HS-27A (cell line): ENCODE measurements at places on chromosomes 1 and 21.

DNA sequence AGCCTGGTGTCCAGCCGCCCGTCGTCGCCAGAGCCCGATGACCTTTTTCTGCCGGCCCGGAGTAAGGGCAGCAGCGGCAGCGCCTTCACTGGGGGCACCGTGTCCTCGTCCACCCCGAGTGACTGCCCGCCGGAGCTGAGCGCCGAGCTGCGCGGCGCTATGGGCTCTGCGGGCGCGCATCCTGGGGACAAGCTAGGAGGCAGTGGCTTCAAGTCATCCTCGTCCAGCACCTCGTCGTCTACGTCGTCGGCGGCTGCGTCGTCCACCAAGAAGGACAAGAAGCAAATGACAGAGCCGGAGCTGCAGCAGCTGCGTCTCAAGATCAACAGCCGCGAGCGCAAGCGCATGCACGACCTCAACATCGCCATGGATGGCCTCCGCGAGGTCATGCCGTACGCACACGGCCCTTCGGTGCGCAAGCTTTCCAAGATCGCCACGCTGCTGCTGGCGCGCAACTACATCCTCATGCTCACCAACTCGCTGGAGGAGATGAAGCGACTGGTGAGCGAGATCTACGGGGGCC is 1.2 kb downstream of the OLIG2 start:
- DNase-seq: no peak

DNA sequence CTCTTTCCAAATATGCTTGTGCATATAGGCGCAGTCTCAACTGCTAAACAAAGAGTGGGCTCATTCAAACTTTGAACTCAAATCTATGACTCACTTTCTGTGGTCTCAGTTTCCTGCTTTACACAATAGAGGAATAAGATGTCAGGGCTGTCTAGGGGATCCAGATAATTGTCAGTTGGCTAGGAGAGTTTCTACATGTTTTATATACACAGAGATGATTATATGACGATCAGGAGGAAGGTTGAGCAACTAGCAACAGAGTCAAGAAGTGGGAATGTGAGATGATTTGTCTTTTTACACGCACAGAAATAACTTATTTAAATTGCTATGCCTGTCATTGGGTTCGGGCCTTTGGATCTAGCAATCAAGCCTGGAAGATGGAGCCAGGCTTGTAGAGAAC is 299.4 kb upstream of the LYPLAL1 start:
- no peak for DNase-seq

DNA sequence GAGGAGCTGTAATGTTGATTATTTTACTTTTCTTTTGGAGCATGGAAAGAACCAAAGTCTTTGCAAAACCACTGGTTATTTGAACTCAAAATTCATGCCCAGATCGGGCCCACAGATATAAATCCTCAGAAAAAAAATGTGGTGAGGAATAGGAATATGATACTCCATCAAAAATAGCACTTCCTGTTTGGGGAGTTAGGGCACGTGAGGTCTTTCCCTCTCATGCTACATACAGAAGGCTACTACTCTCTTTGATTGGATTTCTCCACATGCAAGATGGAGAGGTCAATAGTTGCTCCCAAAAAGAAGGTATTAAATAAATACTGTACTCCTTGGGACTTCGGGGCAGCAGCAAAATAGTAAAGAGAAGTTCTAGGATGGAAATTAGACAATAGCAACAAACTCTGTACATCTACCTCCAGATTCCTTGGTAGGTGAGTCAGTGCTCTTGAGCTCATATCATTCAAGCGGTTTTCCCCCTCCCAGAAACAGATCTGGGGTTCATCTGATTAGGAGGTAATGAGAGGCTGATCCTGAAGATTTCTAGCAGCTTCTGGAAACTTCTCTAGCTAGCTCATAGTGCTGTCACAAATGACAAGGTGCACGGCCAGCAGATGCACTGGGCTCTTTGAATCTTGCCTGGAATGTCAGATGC is 47.1 kb downstream of the SLC9C2 start:
- no peak for DNase-seq

- DNase-seq: no peak
Measured at GRCh38 chr1:201272799-201273198, 10.5 kb upstream of the PKP1 start.

DNA sequence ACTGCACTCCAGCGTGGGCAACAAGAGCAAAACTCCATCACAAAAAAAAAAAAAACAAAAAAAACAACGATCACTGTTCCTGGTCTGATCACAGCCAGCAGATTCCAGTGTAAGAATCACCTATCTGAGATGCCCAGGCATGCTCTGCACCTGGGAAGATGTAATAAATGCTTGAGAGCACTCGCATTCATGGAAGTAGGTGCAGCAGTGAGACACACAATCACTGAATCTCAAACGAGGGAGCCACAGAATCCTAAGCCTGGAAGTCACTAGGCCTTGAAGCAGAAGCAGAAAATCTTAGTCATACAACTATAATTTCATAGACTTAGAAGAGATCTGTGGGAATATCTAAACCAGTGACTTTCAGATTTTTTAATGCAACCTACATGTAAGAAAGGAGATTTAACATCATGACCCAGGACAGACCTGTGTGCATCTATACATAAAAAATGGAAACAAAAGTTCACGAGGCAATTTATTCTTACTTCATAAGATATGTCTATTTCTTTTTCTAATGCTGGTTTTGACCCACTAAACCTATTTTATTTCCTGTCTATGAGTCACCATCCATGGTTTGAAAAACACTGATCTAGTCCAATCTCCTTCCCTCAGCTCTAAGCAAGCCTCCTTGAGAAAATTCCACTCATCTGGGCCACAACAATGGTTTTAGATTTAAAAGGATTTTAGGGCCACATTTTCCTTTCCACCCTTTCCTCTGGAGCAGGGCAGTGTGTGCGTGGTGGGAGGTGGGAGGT is 30.4 kb downstream of the RIMS3 start:
- DNase-seq: no peak

DNA sequence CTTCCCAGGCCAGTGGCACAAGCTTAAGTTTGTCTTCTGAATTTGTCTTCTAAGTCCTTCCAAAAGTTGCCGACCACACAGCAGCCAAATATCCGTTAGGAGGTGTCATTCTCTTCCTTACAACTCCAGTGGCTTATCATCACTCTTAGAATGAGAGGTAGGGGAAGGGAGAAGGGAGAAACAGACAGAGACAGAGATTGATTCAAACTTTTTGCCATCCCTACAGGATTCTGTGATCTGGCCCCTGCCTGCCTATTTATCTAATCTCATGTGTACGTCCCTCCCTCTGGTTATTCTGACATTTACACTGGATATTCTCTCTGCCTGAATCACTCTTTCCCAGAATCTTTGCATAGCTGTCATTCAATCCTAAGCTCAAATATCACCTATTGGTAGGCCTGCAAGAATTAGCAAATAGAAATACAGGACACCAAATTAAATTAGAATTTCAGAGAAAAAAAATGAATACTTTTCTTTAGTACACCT is 488 bp upstream of the GNL2 start:
- DNase-seq: no peak

DNA sequence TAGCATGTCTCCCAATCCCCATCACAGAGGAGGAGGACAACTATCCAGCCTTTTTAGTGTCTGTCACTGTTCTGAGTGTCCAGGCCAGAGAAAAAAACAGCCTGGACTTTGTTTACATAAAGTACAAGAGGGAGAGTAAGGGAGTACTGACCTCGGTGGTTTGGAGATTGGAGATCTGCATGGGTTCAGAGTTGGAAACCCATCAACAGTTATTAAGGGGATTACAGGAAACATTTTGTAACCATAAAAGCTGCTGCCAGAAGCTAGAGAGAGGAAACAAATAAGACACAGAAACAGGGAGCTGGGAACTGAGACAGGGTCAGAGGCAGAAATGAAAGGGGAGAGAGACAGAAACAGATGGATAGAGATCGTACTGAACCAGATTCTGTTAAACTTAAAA is 131.5 kb upstream of the CTTNBP2NL start:
- no peak for DNase-seq

GRCh38 chr1:187744665-187745064 is 915.9 kb downstream of the PLA2G4A start:
- no peak for DNase-seq

DNA sequence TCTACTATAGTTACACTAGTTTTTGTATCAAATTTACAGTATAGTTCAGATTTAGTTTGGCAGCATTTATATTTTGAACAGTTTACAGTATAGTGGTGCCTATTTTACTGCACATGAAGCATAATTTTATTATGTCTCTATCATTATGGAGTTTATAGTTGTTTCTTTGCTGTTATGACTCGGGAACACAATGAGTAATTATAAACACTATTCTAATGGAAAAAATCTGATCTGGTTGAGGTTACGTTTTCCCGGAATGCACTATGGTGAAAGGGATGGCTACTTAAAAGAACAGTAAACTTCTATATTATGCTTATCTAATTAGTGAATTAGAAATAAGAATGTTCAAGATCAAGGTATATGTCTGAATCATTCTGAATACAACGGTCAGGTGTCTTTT is 10.6 kb downstream of the LCA5L start:
- DNase-seq: no peak

GRCh38 chr1:246699095-246699735 is 25.0 kb upstream of the SCCPDH start:
- DNase-seq: peak; percentile 65

GRCh38 chr1:86499987-86500593 is 31.4 kb downstream of the CLCA1 start:
- DNase-seq: no peak

GRCh38 chr1:225745273-225745672 is 32.4 kb upstream of the SRP9 start:
- DNase-seq: no peak

DNA sequence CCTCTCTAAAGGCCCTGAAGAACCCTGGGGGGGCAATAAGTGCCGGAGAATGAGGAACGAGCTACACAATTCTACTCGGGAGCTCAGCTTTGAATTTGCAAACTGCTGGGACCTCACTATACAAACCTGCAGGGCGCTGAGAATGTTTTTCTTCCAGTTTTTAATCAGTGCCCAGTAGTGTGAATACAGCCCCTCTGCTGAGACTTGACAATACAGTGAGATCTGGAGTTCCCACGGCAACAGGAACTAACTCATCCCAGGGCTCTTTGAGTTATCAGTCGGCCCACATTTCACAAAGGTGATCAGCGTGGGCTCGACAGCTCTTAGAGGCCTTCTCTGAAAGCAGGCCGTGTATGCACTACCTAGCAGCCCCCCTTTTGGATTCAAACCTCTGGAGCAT is 41.7 kb downstream of the TMEM53 start:
- DNase-seq: no peak

DNA sequence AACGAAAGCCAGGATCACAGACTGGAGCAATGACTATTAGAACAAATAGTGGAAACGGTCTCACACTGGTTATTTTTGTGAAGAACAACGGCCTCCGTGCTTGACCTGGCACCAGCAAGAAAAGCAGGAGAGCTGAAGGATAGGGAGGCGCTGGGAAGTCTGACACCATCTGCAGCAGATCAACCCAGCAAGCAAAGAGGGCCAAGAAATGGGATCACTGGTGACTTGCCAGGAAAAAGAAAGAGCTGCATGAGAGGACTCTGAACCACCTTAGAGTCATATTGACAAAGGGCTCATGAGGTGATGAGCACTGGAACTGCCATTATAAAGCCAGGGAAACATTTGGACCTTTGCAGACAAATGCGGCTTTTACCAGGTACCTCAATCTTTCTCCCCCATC is 25.0 kb downstream of the MTOR start:
- no peak for DNase-seq

GRCh38 chr1:9269078-9269501 is 23.6 kb upstream of the SPSB1 start:
- DNase-seq: no peak

GRCh38 chr1:226741009-226741408 is 1.9 kb upstream of the ITPKB start:
- no peak for DNase-seq

DNA sequence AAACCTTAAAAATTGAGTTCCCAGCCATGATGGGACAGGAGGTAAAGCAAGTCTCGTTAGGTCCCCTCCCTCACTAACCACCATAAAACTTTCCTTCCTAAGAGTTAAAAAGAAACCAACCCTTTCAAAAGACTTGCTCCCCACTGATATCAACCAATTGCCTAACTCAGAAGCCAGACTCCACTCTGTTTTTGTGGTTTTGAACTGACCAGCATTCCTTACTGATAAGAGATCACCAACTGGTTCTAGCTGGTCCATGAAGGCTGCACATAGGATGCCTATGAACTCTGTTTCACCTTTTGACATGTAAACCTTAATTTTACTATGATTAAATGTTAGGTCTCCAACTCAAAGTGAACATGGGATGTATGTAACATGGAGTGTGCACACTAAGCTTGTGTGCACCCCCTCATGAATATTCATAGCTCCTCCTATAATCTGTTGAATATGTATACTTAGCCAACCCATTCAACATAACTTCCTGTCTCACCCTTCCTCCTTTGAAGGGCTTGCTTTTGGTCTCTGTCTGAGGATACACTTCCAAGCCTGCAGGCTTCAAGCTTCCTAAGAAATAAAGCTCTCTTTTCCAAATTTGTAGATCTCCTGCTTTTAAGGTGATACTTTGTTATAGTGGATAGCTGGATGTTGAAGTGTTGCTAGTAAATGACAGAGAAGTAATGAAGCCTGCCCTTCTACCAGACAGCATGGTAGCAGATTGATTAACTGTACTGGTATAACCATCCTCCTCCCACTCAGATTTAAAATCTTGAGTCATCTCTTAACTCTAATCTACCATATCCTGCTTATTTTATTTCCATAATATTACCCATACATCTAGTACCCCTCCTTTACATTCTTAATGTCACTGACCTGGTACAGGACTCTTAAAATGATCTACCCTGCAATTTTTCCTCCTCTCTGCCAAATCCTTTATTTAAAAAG is 95.6 kb downstream of the ZNF644 start:
- peak; percentile 68 for DNase-seq

DNA sequence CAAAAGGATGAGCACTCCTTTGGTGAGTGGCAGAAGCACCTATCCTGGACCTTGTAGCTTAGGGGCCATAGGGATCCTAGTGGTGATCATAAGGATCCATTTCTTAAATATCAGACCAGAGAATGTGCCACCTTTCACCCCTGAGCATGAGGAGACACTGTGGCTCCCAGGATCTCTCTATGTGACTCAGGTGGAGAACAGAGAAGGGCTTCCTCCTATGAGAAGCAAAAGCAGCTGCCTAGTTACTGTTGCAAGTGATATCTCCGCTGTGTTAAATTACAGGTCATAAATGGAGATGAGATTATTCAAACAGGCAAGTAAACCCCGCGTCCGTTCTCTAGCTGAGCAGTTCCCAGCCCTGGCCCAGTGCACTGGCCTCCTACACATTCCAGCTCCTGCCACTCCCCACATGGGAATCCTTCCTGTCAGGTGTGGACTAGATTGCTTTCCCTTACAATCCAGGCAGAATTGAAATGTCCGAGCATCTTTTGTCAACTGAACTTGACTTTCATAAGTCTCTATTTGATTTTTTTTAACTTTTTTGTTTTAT is 26.3 kb downstream of the CLEC20A start:
- no peak for DNase-seq

- no peak for DNase-seq
Measured at GRCh38 chr1:243316366-243316989, 60.6 kb downstream of the SDCCAG8 start.

- DNase-seq: peak; percentile 20
Measured at GRCh38 chr1:102434421-102434820, 437.7 kb upstream of the OLFM3 start.

GRCh38 chr1:28927266-28927647 is 12.9 kb downstream of the EPB41 start:
- no peak for DNase-seq
